ENCODE measurements at places on chromosomes 4 and X. TPM values are rescaled to one million over a fixed set of nuclear protein-coding genes. Genes with fewer than 3 reads are reported as not detected.

DNA sequence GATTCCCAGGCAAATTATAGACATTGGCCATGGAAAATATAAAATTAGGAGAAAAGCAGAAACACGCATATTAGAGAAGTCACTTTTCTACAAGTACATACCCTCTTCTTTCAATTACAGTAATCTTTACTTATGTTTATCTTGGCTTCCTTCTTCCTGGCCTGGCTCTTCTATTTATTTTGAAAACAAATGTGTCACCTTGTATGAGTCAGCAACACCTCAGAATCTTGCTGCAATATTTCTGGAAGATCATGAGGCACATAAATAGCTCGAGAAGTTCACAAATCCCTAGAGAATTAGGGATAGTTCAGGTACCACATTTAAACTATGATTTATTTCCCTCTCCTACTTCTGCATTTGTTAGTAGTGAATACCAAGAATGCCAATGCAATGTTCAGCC, 124.6 kb downstream of the ANOS1 start:
- peak; percentile 52 for DNase-seq

Gene EMCN
- not detected for polyA plus RNA-seq

DNA sequence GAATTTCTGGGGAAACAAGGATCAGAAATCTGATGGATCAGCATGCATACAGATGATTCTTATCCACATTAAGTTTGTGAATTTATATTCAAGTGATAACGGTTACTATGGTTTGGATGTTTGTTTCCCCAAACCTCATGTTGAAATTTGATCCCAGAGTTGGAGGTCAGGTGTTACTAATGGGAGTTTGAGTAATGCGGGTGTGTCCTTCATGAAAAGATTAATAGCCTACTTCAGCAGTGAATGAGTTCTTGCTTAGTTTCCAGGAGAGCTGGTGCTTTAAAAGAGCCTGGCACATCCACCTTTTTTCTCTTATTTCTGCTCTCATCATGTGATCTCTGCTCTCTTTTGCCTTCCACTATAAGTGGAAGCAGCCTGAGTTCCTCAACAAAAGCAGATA, 712.4 kb downstream of the IL1RAPL1 start:
- peak; percentile 49 for DNase-seq

Gene CTAG1A
- polyA plus RNA-seq, result not detected

Gene ADGRL3
- polyA plus RNA-seq, result 0.03 TPM

Gene RAB9B
- polyA plus RNA-seq, result 0.47 TPM

DNA sequence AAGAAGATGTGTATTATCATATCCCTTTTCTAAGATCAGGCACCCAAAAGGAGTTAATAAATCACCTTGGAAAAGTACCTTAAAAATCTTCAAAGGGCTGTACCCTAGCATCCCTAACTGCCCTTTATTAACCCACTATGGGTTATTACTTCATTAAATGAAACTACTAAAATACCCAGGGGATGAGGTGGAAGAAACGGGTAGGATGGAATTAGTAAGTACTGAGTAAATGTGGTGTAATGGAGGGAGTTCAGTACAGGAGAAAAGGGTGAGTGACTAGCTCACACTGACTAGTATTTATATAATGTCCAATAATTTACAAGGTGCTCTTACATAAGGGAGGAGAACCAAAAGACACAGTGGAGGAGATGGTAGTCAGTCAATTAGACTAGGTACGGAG, 51.0 kb upstream of the RASGEF1B start:
- no peak for DNase-seq

GRCh38 chrX:100409610-100410590, at the start of gene PCDH19:
PCDH19 (minus strand) TSS chrX:100410273; CDS start chrX:100408597, 1,676 bp downstream.
- DNase-seq, result peak; percentile 37

Gene MAGEA2
- polyA plus RNA-seq, result not detected

- DNase-seq, result no peak
Measured at GRCh38 chrX:2629316-2630007, 61.6 kb upstream of the CD99 start.

DNA sequence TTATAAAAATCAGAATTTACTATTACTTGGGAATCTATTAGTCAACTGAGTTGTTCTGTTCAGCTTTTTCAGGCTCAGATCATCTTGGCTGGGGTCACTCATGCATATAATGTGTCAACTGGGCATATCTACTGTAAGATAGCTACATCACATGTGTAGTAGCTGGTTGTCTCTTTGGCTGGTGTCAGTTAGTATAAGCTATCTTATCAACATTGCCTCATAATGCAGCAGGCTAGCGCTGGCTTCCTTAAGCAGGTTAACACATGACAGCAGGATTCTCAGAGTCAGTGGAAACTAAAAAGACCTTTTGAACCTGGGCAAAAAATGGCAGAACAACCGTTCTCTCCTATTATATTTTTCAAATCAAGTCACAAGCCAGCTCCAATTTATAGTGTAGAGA, 378.3 kb upstream of the PCDH10 start:
- no peak for DNase-seq

Gene ATP11C
- polyA plus RNA-seq, result 34.4 TPM

Gene CCKAR
- polyA plus RNA-seq, result 0.59 TPM

- no peak for DNase-seq
Measured at GRCh38 chr4:106034751-106035150, 139.5 kb downstream of the NPNT start.

GRCh38 chrX:132671229-132671641, 182.4 kb upstream of the MBNL3 start:
- DNase-seq, result peak; percentile 33

DNA sequence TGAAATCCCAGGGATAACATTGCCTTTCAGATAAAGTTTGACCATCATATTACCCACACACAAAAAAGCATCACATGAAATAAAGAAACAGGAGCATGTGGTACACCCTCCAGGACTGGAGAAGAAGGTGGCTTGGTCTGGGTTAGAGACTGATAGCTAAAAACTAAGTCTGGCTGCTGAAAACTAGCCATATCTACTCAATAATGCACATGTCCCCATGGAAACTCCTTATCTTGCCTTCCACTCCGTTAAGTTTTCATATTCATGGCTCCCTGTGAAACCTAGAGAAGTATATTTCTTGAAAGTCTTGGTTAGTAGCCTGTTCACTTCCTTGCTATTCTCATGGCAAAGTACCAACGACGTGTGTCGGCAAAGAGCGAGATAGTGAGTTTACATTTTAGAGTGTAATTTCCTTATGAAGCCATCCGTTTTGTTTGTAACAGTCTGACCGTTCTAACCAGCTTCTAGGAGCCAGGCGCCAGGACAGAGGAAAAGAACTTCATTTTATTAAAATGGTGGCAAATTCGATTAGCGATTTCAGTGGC, 6.7 kb upstream of the DCTD start:
- DNase-seq, result peak; percentile 58

DNA sequence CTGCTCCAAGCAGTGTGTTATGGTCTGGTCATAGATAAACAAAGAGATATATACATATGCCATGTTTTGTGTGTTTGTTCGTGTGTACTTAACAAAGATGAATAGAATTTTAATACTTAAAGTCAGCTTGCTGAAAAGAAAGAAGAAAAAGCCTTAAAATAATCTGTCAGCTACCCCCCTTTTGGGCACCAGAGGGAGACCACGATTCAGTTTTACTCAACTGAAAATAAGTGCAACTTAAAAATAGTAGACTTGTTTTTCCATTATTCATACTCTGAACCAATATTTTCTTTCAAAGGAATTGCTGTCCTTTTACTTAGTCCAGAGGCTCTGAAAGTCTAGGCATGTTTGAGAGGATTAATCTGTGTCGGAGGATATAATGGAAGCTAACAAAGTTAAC, 181.7 kb upstream of the AGTR2 start:
- no peak for DNase-seq

Gene WNK3
- polyA plus RNA-seq, result 0.14 TPM

- peak; percentile 47 for DNase-seq
Measured at GRCh38 chrX:109889289-109890006, 113.5 kb upstream of the TMEM164 start.

GRCh38 chr4:73087871-73088270, 18.4 kb upstream of the COX18 start:
- no peak for DNase-seq

DNA sequence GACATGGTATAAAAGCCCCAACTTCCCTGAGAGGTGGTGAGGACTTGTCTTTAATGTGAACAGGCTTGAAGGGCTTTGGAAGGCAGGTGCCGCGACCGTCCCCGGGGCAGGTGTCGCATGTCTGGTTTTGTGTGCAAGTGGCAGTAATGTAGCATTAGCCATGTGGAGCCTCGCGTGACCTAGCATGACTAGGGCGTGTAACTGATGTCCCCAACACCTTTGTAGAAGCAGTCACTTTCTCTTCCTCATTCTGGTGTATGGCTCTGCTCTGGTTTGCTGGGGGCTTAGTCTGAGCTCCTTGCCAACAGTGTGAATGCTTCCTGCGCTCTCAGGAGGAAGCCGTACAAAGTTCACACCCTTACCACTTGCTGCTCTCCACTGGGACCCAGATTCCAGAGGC, 145.7 kb downstream of the AMMECR1 start:
- DNase-seq, result no peak

- no peak for DNase-seq
Measured at GRCh38 chr4:109276482-109277095, 25.9 kb downstream of the COL25A1 start.

- no peak for DNase-seq
Measured at GRCh38 chr4:123348946-123349345, 47.6 kb upstream of the SPRY1 start.

Gene COX7B2
- not detected for polyA plus RNA-seq

DNA sequence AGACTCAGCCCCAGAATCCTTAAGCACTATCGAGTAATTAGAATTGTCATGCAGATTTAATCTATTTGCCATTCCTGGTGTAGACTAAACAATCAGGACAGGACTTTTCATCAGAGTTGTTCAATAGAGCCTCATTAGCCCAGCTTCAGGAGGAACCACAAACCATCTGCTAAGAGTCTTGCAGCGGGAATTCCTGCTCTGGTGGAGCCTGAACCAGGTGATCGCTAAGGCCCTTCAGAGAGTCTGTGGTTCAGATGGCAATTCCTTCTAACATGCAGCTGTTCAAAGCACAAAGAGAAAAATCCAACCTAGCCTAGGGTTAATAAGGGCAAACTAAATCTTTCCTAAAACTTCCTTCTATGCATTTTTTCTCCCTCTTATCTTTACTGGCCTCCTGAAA, 119.1 kb upstream of the CPEB2 start:
- no peak for DNase-seq

DNA sequence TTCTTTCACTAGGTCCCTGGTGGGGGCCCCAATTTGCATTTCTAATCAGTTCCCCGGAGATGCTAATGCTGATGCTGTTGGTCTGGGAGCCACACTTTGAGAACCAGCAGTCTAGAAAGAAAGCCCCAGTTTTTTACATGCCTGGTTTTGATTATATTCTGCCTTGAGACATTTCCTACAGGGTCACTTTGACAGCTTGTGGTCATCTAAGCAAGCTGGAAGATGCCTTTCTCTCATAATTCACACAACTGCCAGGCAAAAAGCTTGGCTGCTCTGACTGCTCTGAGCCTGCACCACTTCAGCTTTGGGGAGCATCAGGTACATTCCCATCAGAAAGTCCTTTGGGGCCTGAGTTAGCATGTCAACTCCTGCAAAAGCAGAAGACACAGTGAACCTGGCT, 5.9 kb upstream of the PLAC1 start:
- no peak for DNase-seq

Gene TCP11X2
- not detected for polyA plus RNA-seq

GRCh38 chrX:39577985-39578869, 519.5 kb downstream of the BCOR start:
- DNase-seq, result peak; percentile 36

DNA sequence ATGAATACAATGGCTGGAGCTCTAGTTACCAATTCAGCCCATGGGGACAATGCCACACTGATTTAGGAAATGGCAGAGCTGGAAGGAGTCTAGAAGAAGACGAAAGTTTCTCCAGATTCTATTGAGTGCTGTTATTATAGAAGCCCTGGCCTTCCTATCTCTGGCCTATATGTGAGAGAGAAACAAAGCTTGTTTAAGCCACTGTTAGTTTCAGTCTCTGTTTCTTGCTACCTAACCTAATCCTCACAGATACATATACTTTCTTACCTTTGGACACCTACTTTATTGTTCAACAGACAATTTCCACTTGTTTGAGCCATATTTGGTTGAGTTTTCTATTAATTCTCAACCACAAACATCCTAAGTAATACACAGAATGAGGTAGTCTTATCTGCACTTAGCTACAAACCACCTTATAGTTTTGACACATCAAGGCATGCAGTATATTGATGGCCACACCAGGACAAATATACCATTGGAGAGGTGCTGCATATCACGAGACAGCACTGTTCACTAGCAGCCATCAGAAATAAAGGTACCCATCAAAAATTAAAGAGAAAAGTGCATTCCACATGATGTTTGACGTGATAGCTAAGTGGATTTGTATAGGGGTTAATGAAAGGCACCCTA, 190.2 kb downstream of the SMIM20 start:
- no peak for DNase-seq

Gene GJB1
- not detected for polyA plus RNA-seq

DNA sequence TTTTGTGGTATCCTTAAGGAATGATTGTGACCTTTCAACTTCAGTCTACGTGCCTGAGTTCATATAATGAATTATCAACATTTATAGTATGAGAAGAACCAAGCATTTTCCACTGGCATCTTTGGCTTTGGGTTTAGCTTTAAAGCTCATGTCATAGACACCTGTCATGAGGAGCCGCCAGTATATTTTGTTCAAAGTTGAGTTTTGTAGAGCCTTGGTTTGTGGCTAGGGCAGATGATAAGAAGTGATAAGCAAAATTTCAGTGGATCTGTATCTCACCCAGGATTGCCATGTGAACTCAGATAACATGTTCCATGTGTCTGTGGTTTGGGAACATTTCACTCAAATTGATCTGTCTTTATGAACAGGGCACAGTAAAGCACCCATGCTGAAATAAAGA, 873.2 kb downstream of the STPG2 start:
- DNase-seq, result no peak

Gene SHROOM3
- 9.9 TPM for polyA plus RNA-seq

DNA sequence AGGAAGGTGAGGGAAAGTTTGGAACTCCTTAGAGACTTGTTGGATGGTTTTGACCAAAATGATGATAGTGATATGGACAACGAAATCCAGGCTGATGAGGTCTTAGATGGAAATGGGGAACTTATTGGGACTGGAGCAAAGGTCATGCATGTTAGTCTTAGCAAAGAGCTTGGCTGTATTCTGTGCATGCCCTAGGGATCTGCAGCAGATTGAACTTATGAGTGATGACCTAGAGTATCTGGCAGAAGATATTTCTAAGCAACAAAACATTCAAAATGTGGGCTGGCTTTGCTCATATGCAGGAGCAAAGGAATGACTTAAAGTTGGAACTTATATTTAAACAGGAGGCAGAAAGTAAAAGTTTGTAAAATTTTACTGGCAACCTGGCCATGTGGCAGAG, 489.3 kb upstream of the DIPK2B start:
- DNase-seq, result no peak

GRCh38 chr4:7365462-7366179, 69.1 kb downstream of the PSAPL1 start:
- no peak for DNase-seq

DNA sequence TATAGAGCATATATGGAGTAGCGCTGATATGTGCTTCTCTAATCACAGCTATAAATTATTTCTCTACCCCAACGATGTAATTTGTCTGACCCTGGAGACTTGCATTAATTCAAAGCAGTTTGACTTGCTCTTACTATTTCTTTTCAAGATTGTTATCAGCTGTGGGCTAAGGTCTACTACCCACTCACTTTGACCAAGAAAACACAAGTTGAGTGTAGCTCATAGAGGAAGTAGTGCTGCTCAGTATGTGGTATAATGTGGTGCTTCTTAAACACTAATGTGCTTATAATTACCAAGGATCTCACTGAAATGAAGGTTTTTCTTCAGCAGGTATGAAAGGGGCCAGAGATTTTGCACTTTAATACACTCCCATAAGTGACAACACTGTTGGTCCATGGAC, 70.1 kb downstream of the INPP4B start:
- no peak for DNase-seq
